HCT116 (cell line): ENCODE measurements at places on chromosomes 12 and 14. TPM values are rescaled to one million over a fixed set of nuclear protein-coding genes. Genes with fewer than 3 reads are reported as not detected.
A peak's percentile ranks its signal among the peaks of the same experiment; 100 is the strongest.

- DNase-seq = no peak
Measured at GRCh38 chr14:95463171-95463901, 53.1 kb downstream of the SYNE3 start.

DNA sequence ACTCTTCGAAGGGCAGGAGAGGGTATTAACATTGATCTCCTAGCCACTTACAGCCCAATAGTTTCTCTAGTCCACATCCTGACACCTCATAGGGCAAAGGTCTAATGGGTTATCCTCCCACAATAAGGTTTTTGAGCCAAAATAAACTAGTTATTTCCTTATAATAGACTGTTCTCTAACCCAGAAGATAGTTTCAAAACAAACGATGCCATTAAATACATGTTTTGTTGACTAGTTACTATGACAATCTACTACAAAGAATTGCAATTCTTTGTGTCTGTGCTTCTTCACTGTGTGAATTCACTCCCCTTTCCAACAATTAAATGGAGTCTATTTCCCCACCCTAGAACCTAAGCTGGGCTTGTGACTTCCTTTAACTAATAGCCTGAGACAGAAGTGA lies 6.4 kb upstream of the ACTR10 start:
- no peak for DNase-seq

DNA sequence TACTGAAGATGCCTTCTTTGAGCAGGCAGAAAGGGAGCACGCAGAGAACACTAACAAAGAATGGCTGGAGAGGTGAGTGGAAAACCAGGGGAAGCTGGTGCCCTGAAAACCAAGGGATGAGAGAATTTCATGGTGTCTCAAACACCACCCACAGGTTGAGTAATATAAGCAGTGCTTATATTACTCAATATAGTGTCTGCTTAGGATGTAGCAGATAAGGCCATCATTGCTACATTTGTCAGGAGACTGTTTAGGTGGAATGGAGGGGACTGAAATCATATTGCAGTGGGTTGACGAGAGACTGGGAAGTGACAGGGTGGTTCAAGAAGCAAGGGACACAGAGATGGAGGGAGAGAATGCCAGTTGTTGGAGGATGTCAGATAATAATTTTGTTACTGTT lies 20.6 kb downstream of the PKP2 start:
- no peak for DNase-seq

The RFLNA gene
- total RNA-seq = not detected

DNA sequence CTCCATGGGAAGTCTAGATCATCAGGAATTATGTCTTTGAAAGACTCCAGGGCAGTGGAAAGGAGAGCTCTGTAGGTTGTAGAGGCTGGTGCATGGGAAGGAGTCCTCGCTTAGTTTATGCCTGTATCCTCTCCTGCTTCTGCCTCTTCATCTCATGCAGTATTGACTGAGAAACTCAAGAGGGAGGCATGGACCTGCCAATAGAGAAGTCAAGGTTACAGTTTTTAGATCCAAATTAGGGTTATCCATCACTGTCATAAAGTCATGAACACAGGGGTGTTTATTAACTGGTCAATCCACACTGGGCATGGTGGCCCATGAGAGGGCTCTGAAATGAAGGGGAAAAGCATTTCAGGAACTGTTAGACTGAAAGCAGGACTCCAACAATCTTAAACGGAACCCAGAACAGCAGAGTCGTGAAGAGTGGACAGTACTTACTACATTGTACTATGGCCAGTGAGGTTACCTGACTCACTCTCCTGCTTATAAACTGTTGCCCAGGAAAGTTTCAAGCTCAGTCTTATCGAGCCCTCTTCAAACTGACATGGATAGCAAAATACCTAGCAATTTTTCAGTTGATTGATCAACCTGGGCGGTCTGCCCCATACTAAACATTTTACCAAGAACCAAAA lies 30.1 kb upstream of the DHRS7 start:
- DNase-seq = no peak

GRCh38 chr12:16158050-16158449 lies 119.4 kb downstream of the SLC15A5 start:
- DNase-seq = no peak

DNA sequence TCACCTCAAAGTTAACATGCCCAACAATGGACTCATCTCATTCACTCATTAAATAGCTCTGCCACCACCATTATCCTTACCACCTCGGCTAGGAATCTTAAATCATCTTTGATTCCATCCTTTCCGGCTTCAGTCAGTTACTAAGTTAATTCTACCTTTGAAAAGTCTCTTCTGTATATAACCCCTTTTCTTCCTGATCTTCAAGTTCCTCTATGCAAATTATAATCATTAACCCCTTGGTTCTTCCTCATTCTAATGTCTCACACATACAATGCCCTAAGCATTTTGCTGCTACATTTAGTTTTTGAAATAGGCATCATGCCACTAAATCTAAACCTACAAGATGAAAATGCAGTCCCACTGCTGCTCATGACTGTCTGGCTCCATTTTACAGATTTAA lies 51.6 kb downstream of the ATP2B1 start:
- no peak for DNase-seq

DNA sequence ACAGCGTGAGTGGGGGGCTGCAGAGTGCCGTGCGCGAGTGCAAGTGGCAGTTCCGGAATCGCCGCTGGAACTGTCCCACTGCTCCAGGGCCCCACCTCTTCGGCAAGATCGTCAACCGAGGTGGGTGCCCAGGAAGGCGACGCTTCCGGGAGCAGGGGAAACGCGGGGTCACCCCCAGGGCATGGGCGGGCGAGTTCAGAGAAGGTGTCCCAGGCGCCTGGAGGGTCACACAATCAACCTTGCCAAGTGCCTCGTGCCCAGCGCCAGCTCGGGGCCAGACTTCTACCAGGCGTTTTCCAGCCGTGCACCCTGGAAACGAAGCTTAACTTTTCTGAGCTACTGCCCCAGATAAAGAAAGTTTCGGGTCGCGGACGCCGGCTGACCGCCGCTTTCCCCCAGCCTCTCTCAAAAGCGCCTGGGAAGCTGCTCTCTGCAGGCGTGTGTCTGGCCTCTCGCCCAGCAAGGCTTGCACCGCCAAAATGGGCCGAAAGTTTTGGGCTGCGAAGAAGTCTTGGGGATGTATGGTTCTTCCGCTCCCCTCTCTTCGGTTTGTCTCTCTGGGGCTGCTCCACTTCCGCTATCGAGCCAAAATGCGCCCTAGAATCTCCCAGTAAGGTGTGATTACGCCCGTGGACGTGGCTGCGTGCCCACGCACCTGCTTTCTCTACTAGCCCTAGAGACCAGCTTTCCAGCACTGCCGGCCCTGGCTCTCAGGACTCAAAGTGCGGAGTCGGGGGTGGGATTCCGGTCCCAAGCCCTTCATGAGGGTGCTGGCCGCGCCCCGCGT lies 1.7 kb downstream of the WNT1 start:
- DNase-seq = no peak

GRCh38 chr12:93536766-93537488 lies 35.5 kb upstream of the SOCS2 start:
- DNase-seq = no peak

DNA sequence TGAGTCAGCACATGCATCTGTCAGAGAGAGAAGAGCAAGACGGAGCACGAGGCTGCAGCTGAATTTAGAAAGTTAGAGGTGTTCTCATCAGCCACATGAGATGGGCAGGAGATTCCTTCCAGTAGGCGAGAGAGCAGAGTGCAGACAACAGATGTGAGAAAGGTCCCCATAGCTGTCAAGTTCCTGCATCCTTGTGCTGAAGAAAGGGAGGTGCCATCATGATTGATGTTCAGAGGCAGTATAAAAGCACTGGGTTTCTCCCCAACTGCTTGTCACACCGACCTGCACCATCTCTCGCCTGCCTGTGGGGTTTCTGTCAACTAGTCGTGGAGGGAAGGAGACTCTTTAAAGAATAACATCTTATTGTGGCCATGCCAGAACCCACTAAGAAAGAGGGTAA lies at the start of gene MYBPC1:
Gene MYBPC1, plus strand, starts transcription at position 272 of the 400 bp plus-strand sequence. Its CDS starts 100 bp downstream, at position 372.
- no peak for DNase-seq

The GARIN6 gene
- total RNA-seq = not detected

DNA sequence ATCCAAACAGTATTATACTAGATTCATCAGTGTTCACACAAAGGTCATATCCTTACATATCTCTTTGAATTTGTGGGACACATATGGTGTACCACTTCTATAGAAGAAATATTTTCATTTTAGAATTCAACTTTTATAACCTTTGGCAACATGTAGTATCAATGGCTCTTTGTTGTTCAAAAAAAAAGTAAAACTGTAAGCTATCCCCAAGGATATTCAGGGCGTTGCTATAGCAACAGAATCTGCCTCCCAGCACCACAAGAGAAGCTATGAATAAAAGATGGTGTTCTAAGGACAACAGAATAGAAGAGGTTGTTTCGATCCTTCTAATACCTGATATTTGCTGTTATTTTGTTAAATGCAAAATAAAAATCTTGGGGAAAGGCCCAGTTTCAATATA lies 139.3 kb downstream of the BRMS1L start:
- no peak for DNase-seq

DNA sequence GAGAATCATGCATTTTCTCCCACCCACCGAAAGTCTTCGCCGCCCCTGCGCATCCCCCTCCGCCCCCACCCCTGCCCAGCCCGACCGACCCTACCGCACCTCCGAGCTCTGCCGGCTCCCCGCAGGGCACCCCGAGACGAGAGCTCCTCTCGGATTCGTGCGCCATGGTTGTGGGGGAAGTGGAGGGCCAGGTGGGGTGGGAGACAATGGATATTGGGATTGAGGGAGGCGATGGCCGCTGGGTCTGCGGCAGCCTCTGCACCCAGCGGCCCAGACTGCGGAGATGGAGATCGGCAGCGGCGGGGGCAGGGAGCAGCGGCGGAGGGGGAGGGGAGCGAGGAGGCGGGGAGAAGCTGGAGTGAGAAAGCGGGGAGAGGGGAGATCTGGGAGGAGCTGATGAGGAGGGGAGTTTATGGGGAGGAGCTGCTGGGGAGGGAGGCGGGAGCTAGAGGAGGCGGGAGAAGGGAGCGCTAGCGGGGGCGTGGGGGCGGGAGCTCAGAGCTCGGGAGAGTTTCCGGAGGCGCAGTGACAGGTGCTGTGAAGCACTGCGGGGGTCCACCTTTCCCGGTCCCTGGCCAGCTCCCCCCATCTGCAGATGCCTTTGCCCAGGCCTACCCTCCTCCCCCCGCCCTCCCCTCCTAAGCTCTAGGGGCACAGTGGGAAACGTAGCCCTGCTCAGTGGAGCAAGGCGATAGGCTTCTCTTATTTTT lies at the start of gene SALL2:
Gene SALL2, minus strand, starts transcription at position 385 of the 710 bp plus-strand sequence. Its CDS starts 219 bp downstream, at position 166.
- DNase-seq = no peak

- DNase-seq = no peak
Measured at GRCh38 chr12:76571256-76571655, 11.7 kb upstream of the OSBPL8 start.

DNA sequence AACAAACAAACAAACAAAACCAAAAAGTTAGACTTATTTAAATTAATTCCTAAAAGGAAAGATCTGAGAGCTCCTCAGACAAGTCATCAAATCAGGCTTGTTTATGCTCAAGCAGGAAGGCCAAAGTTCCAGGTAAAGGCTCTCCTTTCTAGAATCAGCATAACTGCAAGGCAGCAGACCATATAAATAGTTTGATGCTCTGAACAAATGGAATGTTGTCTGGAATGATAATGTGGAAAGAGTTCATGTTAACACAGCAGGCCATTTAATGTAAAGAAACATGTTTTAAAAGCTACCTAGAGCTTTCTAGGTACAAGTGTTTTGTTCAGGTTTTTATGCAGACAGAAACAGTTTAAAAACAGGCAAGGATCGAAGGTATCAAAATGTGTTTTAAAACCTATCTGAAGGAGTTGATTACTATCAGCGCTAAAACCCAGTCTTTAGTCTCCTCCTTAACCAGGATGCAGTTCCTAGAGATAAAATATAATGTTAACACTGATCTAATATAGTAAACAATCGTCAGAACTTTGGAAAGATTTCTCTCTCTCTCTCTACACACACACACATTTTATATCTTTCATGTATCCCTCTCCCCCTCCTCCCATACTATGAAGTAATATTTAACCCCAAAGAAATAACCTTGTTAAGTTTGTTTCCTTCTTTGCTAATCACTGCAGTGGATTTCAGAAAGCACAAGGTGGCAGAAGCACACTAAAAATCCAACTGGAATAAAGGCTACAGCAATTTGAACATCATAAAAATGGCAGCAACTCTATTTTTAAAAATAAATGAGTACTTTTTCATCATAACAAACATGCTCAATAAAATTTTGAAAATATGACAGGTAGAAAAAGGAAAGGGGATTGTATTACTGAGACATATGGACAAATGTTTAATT lies 135.5 kb downstream of the PAWR start:
- DNase-seq = peak; percentile 26

DNA sequence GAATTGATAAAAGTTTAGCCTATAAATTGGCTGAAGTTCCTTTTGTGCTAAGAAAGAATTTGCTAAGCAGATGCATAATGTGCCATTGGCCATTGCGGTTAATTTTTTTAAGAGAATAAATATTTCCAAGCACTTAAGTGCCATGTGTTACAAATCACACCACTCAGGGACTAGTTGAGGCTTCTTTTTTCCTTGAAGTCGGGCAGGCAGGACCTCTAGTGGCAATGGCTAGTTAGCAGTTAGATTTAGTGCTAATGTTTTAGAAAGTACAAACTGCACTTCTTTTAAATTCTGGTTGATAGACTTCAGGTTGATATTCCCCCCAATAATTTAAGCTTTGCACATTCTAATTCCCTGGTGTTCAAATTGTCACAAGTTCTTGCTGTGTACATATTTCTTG lies 294.3 kb downstream of the APAF1 start:
- DNase-seq = peak; percentile 22

- DNase-seq = no peak
Measured at GRCh38 chr12:88591343-88591742, 11.1 kb upstream of the KITLG start.

The APEX1 gene
- total RNA-seq = 235 TPM

DNA sequence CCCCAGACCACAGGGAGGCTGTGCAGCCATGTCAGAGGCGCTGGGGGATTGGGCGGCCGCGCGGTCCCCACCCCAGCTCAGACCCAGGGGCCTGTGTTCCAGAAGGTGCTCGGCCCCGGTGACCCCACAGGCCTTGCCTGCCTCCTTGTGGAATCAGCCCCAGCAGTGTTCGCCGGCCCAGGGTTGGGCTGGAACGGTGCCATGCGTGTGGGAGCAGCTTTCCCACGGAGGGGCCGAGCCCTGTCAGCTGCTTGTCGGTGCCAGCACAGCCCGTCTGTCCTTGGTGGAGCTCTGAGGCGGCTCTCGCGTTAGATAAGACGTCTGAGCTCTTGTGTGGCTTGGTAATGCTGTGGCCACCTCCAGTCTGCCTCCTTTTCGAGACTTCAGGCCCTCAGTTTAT lies 8.5 kb downstream of the ZFYVE21 start:
- no peak for DNase-seq

DNA sequence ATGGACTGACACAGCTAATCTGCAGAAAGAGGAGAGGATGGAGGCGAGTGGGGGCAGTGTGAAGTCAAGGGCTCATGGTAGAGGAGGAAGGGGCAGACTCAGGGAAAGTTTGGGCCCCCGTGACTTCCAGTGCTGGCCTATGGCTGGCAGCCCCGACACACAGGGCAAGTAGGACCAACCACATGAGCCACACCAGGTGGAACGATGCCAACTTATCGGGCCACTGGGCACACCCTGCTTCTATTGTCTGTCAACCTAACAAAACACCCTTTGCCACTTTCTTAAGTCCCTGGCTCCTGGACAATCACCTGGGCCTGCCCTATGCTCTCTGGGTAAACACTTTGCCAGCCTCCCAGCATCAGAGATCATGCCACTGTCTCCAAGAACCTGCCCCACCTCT lies 65.2 kb upstream of the PSMC1 start:
- DNase-seq = no peak

- peak; percentile 38 for DNase-seq
Measured at GRCh38 chr14:104932676-104933631, 8.3 kb downstream of the PLD4 start.

GRCh38 chr12:107951024-107951423 lies 176.5 kb downstream of the ASCL4 start:
- DNase-seq = no peak

GRCh38 chr14:98944989-98945388 lies 327.0 kb downstream of the BCL11B start:
- no peak for DNase-seq

The ENDOU gene
- not detected for total RNA-seq
